T-helper 17 cell (primary cell): ENCODE measurements at places on chromosomes 1 and 21. TPM values are rescaled to one million over a fixed set of nuclear protein-coding genes. Genes with fewer than 3 reads are reported as not detected.

DNA sequence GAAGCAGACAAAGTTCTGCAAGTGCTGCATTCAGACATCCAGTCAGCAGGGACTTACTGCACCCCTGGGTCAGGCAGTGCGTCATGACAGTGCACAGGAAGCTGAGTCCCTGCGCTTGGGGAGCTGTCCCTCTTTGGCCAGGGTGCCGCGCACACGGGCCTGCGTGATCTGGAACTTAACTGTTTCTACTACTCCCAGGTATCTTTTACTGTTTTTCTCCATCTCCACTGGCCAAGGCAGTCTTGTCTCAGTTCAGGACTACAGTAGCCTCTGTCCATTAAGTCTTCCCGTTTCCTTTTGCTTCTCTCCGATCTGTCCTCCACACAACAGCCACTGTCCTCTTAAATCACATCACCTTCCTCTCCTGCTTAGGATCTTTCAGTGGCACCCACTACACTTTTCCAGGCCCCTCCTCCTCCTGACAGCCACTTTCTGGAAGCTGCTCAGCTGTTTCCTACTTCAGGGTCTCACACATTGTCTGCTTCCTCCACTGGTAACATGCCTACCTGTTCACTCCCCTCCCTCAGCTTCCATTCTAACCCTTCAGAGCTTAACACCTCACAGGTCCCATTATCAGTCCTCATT, 15.9 kb downstream of the ERRFI1 start:
- H3K4me3 ChIP-seq, result no peak overlapping the region
- H3K27me3 ChIP-seq, result no peaks in the 10 kb centered on the region
- DNase-seq, result no peak
- H3K4me1 ChIP-seq, result peaks cover 2% of the 10 kb centered on the region
- no peaks in the 10 kb centered on the region for H3K36me3 ChIP-seq

GCSAML gene
- total RNA-seq, result 1.7 TPM

- no peak overlapping the region for H3K27ac ChIP-seq
- no peak overlapping the region for H3K4me3 ChIP-seq
- no peaks in the 10 kb centered on the region for H3K36me3 ChIP-seq
- H3K4me1 ChIP-seq, result no peaks in the 10 kb centered on the region
Measured at GRCh38 chr1:95731466-95731865, 497.5 kb downstream of the RWDD3 start.

DNA sequence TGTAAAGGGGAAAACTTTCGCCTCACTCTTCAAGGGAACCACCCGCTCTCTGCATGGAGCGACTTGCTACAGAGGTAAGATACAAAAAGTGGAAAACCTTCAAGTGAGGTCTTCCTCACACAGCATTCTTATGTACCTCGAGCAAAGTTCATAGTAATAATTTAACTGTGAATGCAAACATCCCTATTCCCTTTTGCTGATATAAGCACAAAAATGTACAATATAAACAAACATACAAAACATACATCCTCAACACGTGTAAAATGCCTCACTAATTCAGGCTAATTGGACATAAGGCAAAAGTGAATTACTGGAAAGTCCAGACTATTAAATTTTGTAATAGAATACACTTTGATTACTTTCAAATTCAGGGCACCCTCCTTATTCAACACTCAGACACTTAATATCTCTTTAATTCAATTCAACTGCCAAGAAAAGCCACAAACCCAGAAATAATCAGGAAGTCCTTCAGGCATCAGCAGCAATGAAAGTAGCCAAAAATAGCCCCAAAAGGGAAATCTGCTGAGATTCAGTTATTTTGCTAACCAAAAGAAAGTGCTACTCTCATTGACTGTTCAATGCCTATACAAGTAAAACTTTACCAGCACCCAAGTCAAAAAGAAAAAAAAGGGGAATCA, 15.2 kb upstream of the LMX1A start:
- peaks cover 8% of the 10 kb centered on the region for H3K36me3 ChIP-seq
- no peak overlapping the region for H3K4me3 ChIP-seq
- DNase-seq, result no peak

DNA sequence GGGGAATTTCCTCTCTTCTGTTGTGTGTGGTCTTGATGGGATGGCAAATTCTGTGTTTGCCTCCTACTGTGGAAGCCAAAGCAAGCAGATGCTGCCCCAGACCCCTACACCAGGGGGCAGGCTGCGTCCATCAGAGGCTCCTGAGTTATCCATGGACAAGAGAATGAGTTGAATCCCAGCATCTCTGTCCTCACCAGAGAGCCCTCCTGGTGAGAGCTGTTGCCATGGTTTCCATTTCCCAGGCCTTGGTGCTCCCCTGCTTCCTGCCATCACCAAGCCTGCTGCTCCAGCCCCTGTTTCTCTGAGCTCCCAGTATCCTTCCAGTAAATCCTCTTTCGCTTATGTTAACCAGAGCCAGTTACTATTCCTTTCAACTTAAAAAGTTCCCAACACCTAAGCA, 20.4 kb upstream of the GNG12 start:
- peaks cover 3% of the 10 kb centered on the region for H3K4me1 ChIP-seq
- H3K4me3 ChIP-seq, result no peak overlapping the region
- peaks cover 66% of the 10 kb centered on the region for H3K27me3 ChIP-seq
